Vagina (tissue), 2 donors: ENCODE measurements at places on chromosomes 3 and 15. TPM values are rescaled to one million over a fixed set of nuclear protein-coding genes. Genes with fewer than 3 reads are reported as not detected.

DNA sequence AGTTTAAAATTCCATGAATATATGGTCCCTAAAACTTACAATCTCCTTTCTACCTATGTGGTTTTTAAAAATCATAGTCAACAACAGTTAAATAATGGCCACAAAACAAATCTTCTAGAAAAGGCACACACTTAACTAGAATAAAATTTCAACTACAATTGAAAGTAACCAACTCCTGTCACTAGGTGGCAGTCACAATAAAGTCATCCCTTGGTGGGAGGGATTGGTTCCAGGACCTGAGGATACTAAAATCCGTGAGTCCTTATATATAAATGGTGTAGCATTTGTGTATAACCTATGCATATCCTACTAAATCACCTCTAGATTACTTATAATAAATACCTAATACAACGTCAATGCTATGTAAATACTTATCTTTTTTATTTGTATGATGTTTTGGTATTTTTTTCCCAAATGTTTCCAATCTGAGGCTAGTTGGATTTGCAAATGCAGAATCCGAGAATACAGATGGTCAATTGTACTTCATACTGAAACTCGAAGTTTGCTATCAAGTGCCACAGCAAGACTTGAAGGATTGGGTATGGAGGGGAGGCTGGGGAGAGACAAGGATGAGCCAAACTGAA, 172.6 kb downstream of the FMN1 start:
- no peaks in the 10 kb centered on the region for H3K27me3 ChIP-seq
- H3K27ac ChIP-seq: peak overlapping the region; percentile 21
- H3K36me3 ChIP-seq: no peaks in the 10 kb centered on the region
- no peak for DNase-seq
- H3K4me3 ChIP-seq: no peak overlapping the region

ABTB1 gene
- 59.7 TPM for total RNA-seq

DNA sequence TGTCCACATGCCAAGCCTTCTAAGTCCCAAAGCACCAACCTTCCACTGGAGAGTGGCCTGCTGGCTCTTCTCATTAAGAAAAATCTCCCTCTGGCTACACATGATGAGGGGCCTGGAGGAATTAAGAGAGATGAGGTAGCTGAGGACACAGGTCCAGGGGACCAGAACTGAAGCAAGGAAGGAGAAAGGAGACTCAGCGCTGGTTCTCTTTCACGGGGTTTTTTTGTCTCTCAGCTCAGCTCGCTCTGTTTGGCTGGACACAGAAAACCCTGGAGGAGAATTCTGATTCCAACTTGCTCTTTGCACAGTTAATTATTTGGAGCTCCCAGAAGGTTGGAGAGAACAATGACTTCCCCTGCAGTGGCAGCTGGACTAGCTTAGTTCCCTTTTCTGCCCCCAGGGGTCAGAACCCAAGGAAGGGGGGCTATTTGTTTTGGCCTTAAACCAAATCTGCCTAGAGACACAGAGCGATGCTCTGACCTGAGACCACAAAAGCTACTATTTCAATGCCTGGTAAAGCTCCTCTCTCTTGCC, 507.6 kb downstream of the FHIT start:
- no peaks in the 10 kb centered on the region for H3K27me3 ChIP-seq
- no peak overlapping the region for H3K4me3 ChIP-seq
- no peak overlapping the region for H3K27ac ChIP-seq
- no peaks in the 10 kb centered on the region for H3K36me3 ChIP-seq

GRCh38 chr3:16142350-16143025, 32.0 kb upstream of the GALNT15 start:
- no peak overlapping the region for H3K4me3 ChIP-seq
- DNase-seq: no peak
- no peaks in the 10 kb centered on the region for H3K36me3 ChIP-seq
- peaks cover 16% of the 10 kb centered on the region for H3K4me1 ChIP-seq
- no peaks in the 10 kb centered on the region for H3K27me3 ChIP-seq
- H3K27ac ChIP-seq: peak overlapping the region; percentile 68

CASR gene
- total RNA-seq: not detected

HGD gene
- total RNA-seq: not detected
